ENCODE measurements at places on chromosomes 1 and 21.

DNA sequence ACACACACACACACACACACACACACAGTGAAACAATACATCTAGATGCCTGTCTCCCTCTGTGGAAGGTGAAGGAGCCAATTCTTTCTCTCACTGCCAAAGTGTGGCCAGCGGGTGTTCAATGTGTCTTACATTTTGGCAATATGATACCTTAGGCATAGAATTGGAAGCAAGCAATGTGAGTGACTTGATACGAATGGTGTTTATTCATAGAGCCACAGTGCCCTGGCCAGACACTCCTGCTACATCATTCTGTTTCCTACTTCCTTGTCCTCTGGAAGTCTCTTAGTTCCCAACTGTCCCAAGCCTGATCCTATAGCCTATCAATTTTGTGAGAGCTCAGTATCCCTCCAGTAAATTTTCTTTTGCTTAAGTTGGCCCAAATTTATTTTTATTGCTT is 170.0 kb upstream of the L1TD1 start:
- no peak for DNase-seq

GRCh38 chr1:41280202-41281032 is 38.3 kb upstream of the SCMH1 start:
- peak; percentile 32 for DNase-seq

DNA sequence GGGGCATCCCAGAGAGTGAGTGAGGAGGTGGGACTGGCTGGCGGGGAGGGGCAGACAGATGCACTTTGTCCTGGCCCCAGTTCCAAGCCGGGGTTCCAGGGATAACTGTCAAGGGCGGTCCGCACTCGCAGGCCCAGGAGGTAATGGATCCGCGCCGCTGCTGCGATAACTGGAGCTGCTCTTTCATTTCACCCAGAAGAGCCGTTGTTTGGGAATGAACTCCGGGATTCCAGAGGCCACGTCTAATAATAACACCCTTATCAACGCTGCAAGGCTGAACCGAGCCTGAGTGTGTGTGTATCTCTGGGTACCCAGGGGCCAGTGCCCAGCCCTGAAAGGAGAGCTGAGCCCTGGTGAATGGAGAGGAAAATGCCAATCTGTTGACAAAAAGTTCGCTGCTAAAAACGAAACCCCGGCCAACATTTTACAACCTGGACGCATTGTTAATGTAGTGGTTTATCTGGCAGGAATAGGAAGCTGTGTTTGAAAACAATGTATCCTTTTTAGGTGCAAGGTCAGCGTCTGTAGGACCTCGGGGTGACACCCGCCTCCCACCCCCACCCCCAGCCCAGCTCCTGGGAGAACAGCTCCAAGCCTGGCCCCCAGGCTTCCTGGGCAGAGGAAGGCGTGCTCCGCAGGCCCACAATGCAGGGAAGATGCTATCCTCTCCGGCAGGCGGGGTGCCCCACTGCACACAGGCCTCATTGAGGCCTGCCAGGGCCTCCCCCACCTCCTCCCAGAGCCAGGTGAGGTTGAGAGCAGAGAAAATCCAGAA is 119.7 kb downstream of the PROX1 start:
- peak; percentile 26 for DNase-seq

- DNase-seq: no peak
These were observed 598.3 kb upstream of the CAMK1G start for GRCh38 chr1:208985231-208985630.
